Hematopoietic multipotent progenitor cell treated with erythropoietin and hydrocortisone succinate and interleukin-3 and kit ligand, for 8 days (in vitro differentiated cells): ENCODE measurements at places on chromosomes 3 and 15.

DNA sequence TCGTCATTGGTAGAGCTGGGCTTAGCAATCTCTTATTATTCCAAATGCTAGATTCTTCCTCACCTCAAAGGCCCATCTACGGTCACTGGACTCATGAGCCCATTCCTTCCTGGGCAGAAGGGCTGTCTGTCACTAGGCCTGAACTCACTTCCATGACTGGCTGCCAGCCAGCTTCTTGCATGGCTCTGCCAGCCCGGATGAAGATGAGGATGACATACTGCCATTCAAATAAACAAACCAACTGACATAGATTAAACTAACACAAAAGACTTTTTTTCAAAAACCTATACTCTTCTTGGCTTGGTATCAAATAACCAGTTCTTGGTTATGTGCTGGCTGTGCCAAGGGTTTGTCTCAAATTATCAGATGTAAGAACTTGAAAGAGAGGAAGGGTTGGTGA is 23.8 kb downstream of the ISL2 start:
- no peak for DNase-seq

GRCh38 chr3:87311309-87311708 is 34.9 kb upstream of the POU1F1 start:
- no peak for DNase-seq

- DNase-seq: no peak
Observed at GRCh38 chr3:77038930-77039605, 831 bp upstream of the ROBO2 start.

DNA sequence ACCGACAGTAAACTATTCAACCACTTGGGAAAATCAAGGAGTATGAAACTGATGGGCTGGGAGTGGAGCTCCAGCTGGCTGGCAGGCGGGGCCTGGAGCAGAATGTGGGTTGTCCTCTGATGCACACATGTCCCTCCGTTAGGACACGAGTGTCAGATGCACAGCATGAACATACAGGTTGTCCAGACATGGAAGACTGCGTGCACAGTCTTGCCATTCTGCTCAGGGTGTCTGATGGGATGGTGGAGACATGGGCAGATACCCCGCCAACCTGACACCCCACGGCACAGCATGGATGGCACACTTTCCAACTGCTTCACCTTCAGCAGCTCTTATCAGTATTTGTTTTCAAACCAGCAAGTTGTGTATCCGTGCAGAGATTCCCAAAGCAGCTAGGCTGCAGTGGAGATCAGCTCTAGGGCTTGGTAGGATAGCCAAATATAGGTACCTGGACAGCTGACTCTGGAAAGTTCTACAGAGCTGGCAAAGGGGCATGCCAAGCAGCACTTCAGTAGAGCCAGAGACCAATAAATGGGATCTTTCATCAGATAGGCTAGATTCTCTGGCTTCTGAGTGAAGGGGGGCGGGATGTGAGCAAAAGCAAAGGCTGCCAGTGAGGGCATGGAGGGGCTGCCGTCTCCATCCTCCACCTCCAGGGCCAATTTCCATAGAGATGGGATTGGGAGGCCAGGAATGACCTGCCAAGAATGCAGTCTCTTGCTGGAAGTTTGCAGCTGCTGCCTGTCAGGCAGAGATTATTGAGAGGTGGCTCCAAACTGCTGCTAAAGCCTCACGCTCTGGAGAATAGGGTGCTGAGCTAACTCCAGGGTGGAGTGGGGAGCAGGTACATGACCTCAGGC is 47.2 kb upstream of the KY start:
- DNase-seq: no peak

- DNase-seq: no peak
Observed at GRCh38 chr3:180058238-180058637, 21.5 kb upstream of the PEX5L start.

DNA sequence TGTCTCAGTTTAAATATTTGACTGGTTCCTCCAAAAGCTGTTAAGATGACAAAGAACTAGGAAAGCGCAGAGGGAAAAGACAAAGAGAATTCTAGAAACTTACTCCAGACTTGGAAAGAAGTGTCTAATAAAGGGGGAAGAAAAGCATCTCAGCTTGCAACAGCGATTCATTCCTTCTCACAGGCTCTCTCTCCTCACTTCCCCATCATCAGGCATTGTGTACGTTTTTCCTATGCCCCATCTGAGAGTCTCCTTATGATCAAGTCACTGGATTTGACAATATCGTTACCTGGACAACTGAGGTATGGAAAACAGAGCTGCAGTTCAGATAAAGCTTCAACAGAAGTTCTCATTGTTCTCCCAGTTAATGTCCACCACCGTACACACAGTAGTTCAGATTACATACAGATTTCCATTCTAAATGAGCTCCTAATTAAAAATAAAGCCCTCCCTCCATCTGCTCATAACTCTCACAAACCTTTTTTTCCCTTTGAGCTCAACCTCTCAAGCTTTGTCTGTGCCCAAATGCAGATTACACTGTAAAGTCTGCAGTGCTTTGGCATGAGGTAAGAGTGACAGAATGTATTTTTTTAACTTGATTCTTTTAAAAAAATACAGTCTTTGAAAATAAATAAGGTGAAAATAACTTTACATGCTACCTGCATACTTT is 254.4 kb upstream of the THBS1 start:
- DNase-seq: no peak

GRCh38 chr3:127157171-127157828 is 35.6 kb upstream of the PRR23E start:
- DNase-seq: no peak

DNA sequence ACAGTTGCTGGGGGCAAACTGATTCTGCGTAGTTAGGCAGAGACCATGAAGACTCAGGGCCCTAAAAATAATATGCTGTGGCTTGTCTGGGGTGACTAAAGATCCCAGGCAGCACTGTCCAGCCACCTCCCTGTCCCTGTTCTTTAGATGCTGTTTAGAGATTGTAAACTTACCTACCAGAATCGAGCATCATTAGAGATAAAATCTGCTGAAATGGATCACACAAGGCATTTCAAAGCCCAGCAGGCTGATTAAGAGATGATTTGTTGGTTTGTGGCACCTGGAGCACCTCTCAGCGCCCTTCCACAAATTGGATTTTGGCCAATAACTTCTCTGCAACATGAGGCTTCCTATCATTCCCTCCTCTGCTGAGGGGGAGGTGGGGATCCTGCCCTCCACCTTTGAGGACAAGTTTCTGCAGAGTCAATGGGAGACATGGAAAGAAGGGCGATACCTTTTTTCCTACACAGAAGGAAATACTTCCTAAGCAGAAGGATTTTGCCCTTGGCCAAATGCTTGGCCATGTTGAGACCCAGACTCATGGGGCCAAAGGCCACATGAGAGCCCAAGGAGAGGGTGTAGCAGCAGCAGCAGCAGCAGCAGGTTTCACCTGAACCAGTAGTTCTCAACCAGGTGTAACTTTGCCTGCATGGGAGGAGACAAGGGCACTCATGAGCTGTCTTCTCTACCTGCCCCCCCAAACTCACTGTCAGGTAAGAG is 37.5 kb downstream of the SEMA5B start:
- no peak for DNase-seq

DNA sequence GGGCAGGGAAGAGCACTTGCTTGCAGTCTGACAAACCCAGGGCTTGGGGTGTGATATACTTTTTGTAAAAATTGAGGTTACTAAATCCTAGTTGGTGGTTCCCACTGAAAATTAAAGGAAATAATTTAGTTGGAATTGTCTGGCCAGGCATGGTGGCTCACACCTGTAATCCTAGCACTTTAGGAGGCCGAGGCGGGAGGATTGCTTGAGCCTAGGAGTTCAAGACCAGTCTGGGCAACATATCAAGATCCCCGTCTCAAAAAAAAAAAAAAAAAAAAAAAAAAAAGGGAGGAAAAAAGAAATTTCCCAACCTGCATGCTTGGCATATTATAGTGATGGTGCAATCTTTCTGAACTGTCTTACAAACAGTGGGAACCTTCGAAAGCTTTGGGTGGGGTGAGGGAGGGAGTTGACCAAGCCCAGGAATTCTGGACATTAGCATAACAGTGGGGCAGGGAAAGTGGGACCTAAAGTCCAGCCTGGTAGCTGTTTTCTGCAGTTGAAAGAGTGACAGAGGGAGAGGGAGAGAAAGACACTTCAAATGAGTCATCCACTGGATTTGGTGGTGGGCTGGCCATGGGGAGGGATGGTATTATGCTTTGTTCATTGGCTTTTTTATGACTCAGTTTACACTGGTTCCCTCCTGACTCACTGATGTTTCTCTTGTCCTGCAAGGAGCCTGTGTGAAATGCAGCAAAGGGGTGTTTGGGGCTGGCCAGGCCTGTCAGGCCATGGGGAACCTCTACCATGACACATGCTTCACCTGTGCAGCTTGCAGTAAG is 41.1 kb downstream of the LIMD1 start:
- DNase-seq: no peak

DNA sequence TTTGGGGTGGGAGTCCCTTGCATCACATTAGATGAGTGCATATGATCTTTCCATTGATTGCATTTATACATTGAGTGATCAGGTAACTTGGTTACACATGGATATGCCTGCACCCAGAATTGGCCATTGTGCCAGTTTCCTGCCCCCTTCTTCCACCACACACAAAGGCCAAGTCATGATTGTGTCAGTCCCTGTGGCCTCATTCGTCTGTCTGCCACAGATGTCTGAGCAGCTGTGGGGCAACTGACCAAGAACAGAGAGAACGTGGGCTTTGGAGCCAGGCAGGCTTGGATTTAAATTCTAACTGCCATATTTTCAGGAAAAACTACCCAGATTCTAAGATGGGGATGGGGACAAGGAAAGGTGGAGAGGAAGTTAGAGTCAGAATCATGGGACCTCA is 27.0 kb downstream of the CCNL1 start:
- no peak for DNase-seq

DNA sequence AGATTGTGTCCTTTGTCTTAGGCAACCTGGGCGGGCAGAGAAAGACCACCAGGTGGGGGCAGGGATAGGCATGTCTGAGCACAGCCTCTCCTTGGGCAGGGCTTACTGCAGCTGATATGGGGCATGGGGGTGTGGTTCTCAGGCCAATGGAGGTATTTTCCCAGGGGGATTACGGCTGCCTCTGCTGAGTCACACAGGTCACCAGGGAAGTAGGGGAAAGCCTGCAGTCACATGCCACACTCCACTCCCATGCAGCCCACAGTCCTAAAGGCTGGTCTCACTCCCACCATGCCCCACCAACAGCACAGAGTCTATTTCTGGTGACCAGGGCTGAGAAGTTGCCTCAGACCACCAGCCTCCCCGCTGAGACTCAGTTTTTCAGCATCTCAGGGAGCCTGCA is 466.4 kb downstream of the DIPK2A start:
- DNase-seq: no peak

DNA sequence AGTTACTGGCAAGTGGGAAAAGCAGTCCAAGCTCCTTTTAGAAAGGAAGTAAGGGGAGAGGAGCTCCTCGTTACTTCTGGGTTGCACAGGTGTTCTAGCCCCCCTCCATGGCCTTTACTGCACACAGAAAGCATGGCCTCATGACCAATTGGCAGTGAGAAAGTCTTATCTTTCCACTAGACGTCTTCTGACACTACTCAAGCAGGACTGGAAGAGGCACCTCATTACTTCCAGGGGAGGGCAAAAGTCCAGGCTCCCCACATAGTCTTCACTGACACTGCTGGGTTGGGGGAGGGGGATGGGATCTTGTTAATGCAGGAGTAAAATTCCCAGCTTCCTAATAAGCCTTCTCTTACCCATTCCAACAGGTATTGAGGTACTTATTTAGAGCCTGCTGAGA is 27.6 kb upstream of the TM2D3 start:
- DNase-seq: no peak

DNA sequence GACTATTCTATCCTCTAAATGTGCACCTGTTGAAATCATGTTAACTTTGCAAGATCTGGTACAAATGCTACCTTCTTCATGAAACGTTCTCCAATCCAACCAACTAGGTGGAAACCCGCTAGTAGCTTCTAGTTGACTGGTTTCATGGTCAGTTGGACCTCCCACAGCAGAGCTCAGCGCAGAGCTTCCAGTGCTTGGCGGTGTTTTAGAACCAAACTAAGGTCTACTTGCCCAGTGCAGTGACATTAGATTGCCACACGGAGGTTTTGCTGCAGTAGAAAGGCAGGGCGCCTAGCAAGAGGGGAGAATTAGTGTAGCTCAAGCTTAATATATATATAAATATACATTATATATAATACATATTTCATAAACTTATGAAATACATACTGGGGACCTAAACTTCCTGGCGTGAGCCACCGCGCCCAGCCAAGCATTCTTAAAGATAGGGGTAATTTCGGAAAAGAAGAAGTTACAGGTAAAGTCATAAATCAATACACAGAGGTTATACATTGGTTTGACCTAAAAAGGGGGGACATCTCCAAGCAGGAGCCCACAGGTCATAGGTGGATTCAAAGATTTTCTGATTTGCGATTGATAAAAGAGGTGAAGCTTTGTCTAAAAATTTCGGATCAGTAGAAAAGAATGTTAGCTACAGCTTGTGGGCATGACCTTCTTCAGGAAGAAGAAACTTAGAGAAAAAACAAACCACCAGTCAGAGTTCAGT is 2.1 kb upstream of the OXSR1 start:
- DNase-seq: peak; percentile 65

DNA sequence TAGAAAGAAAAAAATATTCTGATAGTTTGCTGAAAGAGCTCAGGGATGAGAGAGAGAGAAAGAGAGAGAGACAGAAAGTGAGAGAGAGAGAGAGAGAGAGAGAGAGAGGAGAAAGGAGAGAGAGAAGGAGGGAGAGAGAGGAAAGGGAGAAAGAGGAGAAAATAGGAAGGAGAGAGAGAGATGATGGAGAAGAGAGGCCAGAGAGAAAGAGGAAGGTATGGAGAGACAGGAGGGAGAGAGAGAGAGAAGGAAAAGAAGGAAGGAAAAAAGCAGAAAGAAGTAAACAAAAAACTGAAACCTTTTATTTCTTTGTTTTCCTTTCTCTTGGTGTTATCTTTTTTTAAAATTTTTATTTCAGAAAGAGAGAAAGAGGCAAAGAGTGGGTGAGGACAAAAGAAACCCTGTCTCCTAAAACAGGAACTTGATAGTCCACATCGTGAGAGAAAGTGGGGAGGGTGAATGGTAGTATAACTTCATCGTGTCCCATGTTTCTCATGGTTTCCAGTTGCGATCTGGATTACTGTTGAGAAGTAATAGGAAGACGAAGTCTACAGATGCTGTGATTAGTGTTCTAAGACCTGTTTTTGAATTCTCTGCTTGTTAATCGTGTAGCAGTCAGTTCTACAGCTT is 279.7 kb downstream of the LPP start:
- no peak for DNase-seq
